ENCODE measurements at places on chromosomes 3 and 15. TPM values are rescaled to one million over a fixed set of nuclear protein-coding genes. Genes with fewer than 3 reads are reported as not detected.

DNA sequence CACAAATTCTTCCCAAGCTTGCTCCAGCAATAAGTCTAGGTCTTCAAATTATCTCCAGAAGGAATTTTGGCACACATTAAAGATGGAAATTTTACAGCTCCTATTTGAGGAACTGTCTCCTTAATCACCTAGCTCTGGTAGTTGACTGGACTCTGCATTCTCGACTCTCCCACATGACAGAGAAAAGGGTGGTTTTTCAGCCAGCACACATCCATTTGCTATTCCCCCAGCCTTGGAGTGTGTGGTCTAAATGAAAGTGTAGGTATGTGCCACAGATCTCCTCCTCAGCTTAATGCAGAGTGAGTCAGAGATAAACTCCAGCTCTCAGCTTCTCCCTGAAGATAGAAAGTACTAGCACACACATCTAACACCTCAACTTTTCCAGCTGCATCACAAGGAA, 62.2 kb upstream of the ALCAM start:
- no peak overlapping the region for H3K27ac ChIP-seq
- H3K4me1 ChIP-seq = no peaks in the 10 kb centered on the region
- no peak overlapping the region for H3K4me3 ChIP-seq
- H3K36me3 ChIP-seq = no peaks in the 10 kb centered on the region

P2RY1 gene
- 2.1 TPM for total RNA-seq

TEX9 gene
- total RNA-seq = 32.7 TPM

- peaks cover 31% of the 10 kb centered on the region for H3K27me3 ChIP-seq
- DNase-seq = no peak
- H3K36me3 ChIP-seq = no peaks in the 10 kb centered on the region
- peaks cover 47% of the 10 kb centered on the region for H3K4me1 ChIP-seq
- peak overlapping the region; percentile 76 for H3K27ac ChIP-seq
These were observed 5.1 kb downstream of the EPHB3 start for GRCh38 chr3:184566441-184567414.

SPINT1 gene
- 217 TPM for total RNA-seq

GRCh38 chr3:112409041-112409440, 76.1 kb downstream of the CD200 start:
- peak overlapping the region; percentile 83 for H3K27ac ChIP-seq
- H3K4me3 ChIP-seq = no peak overlapping the region
- H3K4me1 ChIP-seq = peaks cover 25% of the 10 kb centered on the region
- no peak for DNase-seq
- no peaks in the 10 kb centered on the region for H3K36me3 ChIP-seq
- no peaks in the 10 kb centered on the region for H3K27me3 ChIP-seq

Measured in progenitor cell of endocrine pancreas (in vitro differentiated cells).